T-cell (primary cell): ENCODE measurements at places on chromosomes 11 and 22.

- no peak for DNase-seq
Measured at GRCh38 chr11:2185324-2186085, 13.9 kb upstream of the TH start.

DNA sequence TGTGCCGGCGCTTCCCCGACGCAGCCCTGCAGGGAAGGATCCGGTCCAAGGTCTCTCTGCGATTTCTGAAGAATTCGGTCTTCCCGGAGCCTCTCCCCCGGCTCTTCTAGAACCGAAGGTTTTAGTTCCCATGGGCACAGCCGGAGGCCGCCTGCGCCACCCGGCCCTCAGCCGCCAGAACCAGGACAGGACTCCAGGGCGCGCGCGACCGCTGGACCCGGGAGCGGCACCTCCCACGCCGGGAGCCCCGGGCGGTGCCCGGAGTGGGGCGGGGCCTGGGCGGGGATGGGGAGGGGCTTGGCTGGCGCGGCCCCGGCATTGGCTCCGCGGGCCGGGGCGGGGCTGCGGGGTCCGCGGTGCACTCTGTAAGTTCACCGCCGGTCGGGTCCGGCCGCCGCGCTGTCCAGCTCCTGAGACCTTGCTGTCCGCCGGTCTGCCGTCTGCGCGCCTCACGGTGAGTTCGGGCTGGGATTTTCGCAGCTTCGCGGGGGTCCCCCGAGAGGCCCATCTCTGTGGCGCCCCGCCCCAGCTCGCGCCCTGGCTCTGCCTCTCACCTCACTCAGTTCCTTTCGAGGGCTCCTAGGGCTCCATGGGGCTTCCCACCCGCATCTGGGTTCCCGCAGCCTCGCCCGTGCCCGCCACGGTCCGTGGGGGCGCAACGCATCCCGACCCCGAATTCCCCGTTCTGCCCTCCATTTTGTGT is at the start of gene CDC42EP2:
Gene CDC42EP2, plus strand, starts transcription at position 366 of the 703 bp plus-strand sequence. CDS start 6,033 bp downstream, outside the sequence.
- DNase-seq, result peak; percentile 73

DNA sequence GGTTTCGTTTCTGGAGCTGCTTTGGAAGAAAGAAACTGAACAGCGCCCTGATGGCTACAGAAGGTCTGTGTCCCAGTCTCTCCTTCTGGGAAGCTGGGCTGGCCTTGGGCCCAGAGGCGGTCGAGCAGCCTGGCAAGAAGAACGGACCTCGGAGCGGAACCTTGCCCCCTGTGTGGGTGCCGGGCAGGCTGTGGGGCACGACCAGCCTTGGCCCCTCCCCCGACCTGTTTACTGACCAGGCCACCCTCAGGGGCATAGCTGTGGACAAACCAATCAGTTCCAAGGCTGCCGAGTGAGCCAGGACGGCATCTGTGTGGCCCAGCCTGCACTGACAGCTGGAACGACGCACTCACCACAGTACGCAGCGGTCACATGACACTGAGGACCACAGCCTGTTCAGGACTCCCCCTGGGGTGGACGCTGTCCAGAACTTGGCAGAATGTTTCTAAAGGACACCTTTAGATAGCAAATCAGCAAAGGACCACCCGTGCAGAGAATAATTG is 7.2 kb downstream of the PIM3 start:
- DNase-seq, result no peak

- DNase-seq, result no peak
Measured at GRCh38 chr11:70071996-70072395, 6.1 kb upstream of the ANO1 start.

DNA sequence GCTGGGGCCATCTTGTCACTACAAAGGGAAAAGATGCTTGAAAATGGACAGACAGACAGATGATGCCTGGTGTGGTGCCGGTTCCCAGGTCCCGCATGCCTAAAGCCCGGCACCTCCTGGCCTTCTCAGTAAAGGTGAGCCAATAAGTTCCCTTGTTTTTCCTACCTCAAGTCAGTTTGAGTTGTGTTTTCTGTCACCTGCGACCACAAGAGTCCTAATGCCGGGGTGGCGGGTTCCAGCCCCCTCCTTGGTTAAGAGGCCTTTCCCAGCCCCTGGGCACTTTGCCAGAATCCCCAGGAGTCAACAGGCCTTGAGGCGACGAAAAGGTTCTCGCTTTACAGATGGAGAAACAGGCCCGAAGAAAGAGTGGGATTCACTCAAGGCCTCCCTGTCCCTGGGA is 9.0 kb downstream of the FGF19 start:
- no peak for DNase-seq

DNA sequence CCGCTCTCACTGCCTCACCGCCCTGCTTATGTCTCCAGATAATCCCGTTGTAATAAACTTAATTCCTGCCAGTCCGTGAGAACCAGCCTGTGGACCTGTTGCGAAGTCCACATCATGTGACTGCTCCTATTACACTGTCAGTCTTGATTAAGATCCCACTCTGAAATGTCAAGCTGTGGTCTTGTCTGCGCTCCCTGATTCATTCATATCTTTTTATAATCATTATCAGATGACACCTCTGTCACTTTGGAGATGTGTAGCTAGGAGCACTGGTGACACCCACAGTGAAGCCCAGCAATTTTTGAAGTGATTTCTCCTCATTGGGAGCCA is 377.3 kb downstream of the TBC1D22A start:
- no peak for DNase-seq

DNA sequence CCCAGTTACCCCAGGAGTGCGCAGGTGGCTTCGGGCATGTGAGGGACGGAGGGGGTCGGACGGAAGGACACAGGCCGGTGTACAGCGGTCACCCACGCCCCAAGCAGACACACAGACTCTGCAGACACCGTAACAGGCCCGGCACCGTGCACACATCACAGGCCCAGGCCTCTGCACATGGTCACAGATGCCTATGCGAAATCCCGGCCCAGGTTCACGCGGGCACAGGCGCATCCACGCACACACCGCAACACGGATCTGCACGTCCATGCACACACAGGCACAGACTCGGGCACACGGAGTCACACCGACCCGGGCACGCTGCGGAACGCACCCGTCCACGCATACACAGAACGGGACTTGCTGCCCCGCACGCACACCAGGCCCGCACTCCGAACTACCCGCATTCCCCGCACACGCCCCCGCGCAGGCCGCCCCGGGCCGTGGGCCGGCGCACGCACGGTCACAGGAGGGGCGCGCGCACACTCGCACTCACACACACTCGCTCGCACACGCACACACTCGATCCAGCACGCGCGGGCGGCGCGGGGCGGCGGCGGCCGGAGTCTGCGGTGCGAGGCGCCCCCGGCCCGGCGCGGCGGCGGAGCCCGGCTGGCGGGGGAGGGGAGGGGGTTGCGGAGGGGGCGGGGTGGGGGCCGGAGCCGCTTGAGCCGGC is at the start of gene MGAT3:
Gene MGAT3, plus strand, starts transcription at position 491 of the 676 bp plus-strand sequence. CDS start 30,336 bp downstream, outside the sequence.
- DNase-seq, result no peak

- DNase-seq, result no peak
Measured at GRCh38 chr22:26783885-26784284, 126.5 kb downstream of the MIAT start.

GRCh38 chr11:12388939-12389670 is 11.7 kb downstream of the PARVA start:
- DNase-seq, result no peak

DNA sequence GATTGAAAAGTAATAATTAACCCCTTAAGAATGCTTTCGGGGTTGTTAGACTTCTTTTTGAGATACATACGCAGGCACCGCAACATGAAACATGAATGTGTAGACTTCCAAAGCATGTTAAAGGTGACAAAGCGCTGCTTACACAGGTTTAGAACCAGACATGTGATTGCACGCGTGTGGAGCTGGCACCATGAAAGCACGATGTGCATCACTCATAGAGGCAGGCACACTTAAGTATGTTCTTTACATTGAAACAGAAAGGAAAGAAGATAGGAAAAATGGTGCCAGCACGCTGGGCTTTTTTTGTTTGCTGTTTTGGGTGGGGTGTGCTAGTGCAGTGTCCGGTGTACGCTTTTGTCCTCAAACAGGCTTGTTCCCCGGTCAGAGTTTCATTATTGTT is 83.6 kb upstream of the PPARA start:
- DNase-seq, result no peak

DNA sequence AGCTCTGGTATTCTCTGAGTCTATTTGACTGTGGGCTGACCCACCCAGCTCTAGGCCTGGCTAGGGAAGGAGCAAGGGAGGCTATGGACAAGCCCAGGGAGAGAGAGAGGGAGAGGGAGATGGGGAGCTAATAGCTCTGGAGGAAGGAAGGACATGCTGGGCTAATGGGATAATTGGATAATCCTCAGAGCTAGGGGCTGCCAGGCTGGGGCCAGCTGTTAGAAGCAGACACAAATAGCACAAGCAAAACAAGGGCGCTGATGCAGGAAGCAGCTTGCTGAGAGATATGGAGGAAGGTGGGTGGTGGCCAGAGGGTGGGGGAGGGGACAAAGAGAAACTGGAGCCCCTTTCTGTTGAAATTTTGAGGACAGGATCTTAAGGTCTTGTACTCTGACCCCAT is 23.2 kb downstream of the ADORA2A start:
- DNase-seq, result no peak

DNA sequence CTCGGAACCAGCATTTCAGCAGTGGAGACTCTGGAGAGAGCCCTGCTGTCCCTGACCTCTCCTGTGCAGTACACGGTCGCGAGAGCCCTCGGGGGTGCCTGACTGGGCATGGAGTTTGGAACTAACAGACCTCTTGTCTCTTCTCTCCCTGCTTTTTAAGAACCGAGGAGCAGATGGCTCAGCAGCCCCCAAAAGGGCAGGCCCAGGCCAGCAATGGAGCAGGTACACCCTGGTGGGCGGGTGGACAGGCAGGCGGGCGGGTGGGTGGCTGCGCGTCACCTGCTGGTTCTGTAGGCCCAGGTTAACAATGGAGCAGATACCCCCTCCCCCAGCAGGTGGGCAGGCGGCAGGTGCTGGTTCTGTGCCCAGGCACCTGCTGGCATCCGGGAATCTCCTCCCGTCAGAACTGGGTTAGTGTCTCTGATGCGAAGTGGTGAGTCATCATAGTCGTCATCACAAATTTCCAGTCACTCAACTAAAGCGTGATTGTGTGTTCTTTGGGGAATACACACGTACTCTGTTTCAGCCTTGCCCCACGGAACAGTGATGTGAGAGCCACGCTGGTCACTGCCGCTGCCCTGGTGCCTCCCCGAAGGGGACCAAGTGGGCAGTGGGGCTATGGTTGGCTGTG is 41.1 kb downstream of the GRAMD4 start:
- peak; percentile 36 for DNase-seq

DNA sequence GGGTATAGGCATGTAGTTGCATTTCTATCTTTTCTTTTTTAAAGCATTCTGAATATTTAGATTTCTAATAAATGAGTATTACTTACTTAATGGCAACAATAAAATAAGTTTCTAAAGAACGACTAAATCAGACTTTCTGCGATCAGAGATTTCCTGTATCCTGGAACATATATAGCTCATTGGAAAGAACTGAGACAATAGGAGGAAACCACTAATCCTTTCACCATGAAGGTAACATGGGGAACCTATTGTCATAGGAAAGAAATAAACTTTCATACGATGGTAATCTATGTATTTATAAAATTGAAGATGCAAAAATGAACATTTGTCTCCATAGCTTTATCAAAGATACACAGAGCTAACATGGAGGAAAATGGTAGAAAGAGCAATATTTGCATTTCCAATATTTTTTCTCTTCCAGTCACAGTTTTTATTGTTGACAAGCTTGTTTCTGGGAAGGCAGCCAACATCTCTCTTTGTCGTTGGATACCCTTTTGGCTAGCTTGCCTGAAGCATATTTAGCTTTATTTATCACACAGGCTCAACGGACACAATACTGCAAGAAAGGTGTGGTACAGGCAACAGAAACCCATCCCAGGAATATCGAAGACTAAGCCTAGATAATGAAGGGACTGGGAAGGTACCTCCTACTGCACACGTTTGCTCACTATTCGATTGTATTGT is 293.3 kb upstream of the MPPED2 start:
- DNase-seq, result no peak

GRCh38 chr11:1648653-1649420 is 19.3 kb downstream of the KRTAP5-5 start:
- no peak for DNase-seq

DNA sequence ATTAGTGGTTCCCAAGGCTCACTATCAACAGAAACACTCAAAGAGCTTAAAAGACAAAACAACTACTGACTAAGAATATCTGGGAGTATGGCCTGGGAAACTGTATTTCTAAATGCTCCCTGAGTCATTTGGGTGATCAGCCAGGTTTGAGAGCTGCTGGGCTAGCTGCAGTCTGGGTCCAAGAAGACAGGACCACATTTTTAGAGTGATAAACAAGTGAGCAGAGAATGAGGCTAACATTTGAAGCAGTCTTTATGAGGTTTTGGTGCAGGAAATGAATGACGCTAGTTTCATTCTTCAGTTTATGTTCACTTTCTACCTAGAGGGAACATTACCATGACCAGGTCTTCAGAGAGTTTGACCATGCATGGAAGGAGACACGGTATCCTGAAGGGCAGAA is 97.7 kb downstream of the TEAD1 start:
- DNase-seq, result no peak

- no peak for DNase-seq
Measured at GRCh38 chr22:27231266-27231665, 570.3 kb downstream of the MN1 start.

- DNase-seq, result no peak
Measured at GRCh38 chr11:96049426-96049825, 125.5 kb upstream of the MTMR2 start.

GRCh38 chr11:37506531-37506930 is 908.5 kb upstream of the RAG2 start:
- no peak for DNase-seq

DNA sequence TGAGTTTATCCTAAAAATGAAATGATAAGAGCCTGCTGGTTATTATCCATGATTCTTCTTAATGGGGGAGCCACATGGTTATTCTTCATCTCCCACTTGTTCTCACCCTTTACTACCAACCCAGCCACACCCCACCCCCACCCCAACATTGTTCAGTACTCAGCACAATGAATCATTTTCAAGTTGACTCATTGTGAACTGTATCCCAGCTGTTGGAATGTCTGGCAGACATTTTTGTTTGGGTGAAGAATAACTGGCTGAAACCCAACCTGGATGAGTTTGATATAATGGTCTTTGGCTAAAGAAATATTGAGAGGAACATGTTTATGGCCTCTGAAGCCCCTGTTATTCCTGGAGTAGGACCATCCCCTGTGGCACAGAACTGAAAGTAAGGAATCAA is 136.2 kb downstream of the ELP4 start:
- DNase-seq, result no peak

DNA sequence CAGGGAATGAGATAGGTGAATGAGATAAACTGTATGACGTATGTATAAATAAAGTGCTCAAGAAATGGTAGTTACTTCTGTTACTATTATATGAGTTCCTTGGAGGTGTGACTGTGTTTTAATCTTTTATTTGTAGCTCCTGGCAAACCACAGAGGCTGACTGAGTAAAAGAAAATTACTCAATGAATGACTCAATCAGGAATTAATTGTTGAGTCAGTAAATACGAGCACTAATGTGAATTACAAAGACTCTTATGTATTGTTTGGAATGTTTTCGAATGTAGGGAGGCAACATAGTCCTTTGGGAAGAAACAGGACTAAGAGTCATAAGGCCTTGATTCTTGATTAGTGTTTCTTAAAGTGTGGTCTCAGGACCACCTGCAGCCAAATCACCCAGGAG is 51.1 kb upstream of the BLID start:
- no peak for DNase-seq

GRCh38 chr22:39177456-39177775 is 24.9 kb upstream of the CBX7 start:
- no peak for DNase-seq
